Lower leg skin (tissue), 4 donors: ENCODE measurements at places on chromosomes 5 and 9.
A peak's percentile ranks its signal among the peaks of the same experiment; 100 is the strongest.

- no peak for DNase-seq
These were observed 93.3 kb upstream of the CDKN2B start for GRCh38 chr9:22102146-22103053.

DNA sequence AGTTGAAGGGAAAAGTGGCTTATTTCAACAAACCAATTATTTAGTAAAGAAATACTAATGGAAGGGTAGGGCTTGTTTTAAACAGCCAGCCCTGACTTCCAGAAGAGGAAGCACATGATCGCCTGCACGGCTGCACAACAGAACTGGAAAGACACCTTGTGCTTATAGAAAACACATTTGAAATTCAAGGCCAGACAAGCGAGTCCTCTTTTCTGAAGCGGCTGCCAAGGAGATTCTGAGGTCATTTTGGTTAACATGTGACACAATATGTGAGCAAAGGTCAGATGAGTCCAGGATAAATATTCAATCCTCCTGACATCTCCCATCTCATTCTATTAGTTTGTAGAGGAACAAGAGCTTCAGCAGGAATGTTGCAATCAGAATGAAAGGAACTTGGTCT is 461.4 kb upstream of the ST8SIA4 start:
- peak; percentile 84 for DNase-seq

- DNase-seq = no peak
These were observed 15.4 kb upstream of the ZNF366 start for GRCh38 chr5:72522607-72523006.

- no peak for DNase-seq
These were observed 48.6 kb upstream of the ADCY2 start for GRCh38 chr5:7347377-7347776.
